ENCODE measurements at places on chromosomes 3 and 15. TPM values are rescaled to one million over a fixed set of nuclear protein-coding genes. Genes with fewer than 3 reads are reported as not detected.
A peak's percentile ranks its signal among the peaks of the same experiment; 100 is the strongest.

- DNase-seq, result no peak
Measured at GRCh38 chr15:80902298-80902801, 87.3 kb downstream of the MESD start.

- DNase-seq, result no peak
Measured at GRCh38 chr15:59329570-59330350, 42.9 kb downstream of the MYO1E start.

- no peak for DNase-seq
Measured at GRCh38 chr3:16053794-16054193, 120.7 kb upstream of the GALNT15 start.

DNA sequence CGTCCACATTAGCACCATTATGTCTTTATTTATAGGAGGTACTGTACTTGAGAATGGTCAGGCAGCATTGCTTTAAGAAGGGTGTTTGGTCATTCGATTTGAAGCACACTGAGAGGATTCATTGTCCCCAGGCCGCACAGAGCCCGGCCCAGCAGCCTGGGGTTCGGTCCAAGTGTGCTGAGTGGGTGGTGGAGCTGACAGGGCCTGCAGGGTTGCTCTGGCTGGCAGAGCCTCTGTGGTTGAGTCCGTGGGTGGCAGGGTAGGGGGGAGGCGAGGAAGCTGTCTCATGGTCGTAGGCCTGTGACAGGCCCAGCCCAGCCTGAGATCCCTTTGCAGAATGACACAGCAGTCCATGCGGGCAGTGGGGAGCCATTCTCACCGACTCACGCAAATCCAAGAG, 227.7 kb upstream of the TOPAZ1 start:
- no peak for DNase-seq

DNA sequence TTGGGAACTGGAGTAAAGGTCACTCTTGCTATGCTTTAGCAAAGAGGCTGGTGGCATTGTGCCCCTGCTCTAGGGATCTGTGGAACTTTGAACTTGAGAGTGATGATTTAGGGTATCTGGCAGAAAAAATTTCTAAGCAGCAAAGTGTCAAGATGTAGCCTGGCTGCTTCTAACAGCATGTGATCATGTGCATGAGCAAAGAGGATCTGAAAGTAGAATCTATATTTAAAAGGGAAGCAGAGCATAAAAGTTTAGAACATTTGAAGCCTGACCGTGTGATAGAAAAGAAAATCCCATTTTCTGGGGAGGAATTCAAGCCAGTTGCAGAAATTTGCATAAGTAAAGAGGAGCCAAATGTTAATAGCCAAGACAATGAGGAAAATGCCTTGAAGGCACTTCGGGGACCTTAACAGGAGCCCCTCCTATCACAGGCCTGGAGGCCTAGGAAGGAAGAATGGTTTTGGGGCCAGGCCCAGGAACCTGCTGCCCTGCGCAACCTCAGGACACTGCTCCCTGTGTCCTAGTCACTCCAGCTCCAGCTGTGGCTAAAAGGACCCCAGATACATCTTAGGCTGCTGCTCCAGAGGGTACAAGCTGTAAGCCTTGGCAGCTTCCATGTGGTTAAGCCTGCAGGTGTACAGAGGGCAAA, 212.2 kb upstream of the LINGO1 start:
- no peak for DNase-seq

DNA sequence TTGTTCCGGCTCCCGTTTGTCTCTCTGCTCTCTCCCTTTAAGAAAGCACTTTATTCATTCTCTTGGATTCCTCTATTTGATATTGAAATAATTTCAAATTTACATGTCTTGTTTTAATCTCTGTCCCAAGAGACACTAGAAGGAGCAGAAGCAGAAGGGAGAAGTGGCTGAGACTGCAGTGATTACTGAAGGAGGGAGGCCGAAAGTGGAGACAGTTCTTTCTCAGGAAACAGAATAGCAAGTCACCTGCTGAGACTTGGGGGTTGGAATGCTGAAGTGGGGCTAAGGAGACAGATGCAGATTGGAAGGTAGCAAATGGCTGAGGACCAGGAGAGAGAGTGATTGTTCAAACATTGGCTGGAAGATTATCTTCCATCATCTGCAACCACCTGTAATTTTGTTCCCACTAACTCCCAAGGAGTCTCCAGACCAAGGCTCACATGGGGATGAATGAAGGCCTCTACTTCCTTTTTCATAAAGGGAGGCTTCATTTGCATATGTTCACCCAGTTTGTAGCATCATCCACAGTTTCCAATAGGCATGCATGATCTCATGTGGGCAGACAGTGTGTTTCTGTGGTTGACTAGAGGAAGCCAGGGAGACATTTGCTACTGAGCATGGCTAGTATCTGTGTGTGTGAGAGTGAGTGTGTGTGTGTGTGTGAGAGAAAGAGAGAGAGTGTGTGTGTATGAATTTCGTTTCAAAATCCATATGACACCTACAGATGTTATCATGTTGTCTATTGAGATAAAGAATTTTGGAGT, 24.0 kb downstream of the LTF start:
- DNase-seq, result no peak

DNA sequence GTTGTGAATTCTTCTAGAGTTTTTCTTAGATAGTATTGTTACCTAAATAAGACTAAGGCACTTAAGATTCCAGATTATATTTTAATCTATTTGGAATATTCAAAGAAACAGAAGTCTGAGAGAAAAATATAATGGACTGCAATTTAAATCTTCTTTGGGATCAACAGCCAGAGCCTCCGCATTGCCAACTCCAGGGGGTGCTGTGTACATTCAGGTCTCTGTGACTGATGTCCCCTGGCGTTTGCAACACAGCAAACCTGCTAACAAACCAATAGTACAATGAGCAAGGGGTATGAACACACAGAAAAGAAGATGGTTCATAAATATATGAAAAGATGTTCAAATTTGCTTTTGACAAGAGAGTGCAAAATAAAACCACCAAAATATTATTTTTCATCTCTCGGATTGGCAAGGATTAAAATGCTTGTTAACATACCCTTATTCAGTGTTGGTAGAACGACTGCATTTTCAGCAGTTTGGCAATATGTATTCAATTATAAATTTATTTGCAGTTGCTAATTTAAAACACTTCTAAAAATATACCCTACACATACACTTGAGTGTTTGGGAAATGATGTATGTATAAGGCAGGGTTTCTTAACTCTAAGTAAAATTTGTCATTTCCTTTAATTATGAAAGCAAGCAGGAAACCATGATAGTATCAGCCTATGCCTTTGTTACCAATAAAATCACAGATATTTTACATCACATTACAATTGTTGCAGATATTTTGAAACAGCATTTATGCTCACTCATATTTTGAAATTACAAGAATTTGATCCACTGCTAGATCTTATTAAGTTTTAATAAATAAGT, 16.1 kb upstream of the TM4SF1 start:
- DNase-seq, result no peak

- DNase-seq, result peak; percentile 44
Measured at GRCh38 chr3:9168241-9168741, 81.2 kb downstream of the SRGAP3 start.

DNA sequence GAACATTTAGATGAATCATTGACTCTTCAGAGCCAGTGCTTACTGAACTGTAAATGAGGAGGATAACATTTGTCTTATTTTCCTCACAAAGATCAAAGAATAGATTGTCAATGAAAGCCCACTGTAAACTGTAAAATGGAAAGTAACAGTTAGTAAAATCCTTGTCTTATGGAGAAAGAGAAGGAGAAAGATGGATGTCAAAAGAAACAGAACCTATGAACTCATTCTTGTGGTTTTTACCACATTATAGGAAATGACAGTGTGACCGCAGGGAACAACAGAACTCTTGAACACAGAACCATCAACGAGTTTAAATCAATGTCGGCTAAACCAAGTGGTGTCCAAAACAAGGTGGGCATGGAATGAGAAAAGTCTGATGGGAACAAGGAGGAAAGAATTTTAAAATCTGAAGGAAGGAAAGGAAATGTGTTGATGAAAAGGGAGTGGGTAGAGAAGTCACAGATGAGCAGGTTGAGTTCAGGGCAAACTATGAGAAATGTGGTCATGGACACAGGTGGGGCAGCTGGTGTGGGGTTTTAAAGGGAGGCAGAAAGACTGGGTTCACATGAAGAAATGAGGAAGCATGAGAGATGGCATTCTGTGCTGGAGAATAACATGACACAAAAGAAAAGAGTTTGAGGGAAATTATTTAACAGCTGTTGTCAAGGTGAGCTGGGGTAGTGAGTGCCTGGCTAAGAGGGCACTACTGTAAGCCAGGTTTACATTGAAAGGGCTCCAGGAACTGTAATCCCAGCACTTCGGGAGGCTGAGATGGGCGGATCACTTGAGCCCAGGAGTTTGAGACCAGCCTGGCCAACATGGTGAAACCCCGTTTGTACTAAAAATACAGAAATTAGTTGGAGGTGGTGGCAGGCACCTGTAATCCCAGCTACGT, 42.4 kb upstream of the ETV5 start:
- no peak for DNase-seq

DNA sequence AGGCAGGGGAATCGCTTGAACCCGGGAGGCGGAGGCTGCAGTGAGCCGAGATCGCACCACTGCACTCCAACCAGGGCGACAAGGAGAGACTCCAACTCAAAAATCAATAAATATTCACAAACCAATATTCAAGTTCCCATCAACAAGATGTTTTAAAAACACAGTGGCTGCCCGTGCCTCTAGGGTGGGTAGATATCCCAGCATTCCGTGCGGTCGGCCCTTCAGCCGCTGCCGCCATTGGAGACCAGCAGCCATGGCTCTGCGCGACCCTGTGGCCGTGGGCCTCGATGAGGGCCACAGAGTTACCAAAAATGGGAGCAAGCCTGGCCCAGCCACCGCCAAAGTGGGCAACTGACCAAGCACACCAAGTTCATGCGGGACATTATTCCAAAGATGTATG, 6.7 kb downstream of the ULK4 start:
- no peak for DNase-seq

- DNase-seq, result no peak
Measured at GRCh38 chr3:10600296-10600714, 94.9 kb upstream of the ATP2B2 start.

DNA sequence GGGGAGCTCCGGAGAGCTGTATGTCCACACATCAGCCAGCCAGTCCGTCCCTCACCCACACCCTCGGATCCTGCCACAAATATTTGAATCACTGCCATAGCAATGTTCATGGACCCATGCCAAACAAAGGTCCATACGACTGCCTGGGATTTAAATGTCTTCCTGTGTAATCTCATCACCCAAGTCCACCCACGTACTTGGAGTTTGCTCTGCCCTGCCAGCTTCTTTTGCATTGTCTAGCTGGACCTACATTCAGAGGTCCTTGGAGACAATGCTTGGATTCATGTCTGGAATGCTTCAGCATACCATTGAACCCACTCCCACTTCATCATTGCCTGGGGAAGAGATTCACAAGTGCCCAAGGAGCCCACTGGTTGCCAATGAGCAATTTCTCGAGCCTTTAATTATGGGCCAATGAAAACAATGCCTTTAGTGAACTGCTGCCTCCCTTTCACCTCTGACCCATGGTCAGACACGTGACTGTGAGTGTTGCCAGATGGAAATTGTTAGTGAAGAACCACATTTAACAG, 90.4 kb upstream of the PHLDB2 start:
- DNase-seq, result no peak

Gene LYZL4
- total RNA-seq, result not detected

Gene KNG1
- not detected for total RNA-seq

Gene HTR3E
- not detected for total RNA-seq

Gene POPDC2
- 6.2 TPM for total RNA-seq

Gene C3orf49
- total RNA-seq, result not detected

Gene ZBED2
- 0.26 TPM for total RNA-seq

Gene PTH1R
- total RNA-seq, result not detected
